ENCODE measurements at places on chromosomes 1 and 21. TPM values are rescaled to one million over a fixed set of nuclear protein-coding genes. Genes with fewer than 3 reads are reported as not detected.

The TRIM46 gene
- total RNA-seq: 0.72 TPM

The PIGR gene
- total RNA-seq: 4.2 TPM

The FRRS1 gene
- total RNA-seq: 11.9 TPM

The LRRIQ3 gene
- 0.41 TPM for total RNA-seq

The IQGAP3 gene
- total RNA-seq: 10.3 TPM

The E2F2 gene
- total RNA-seq: 6.2 TPM

The CNR2 gene
- not detected for total RNA-seq

The RIPK4 gene
- 15.6 TPM for total RNA-seq

The RNU1-1 gene
- under 0.01 TPM for total RNA-seq

The ADGRB2 gene
- 7.9 TPM for total RNA-seq

The KLF17 gene
- total RNA-seq: 0.41 TPM

The C4BPB gene
- not detected for total RNA-seq

The PHGDH gene
- total RNA-seq: 58.2 TPM

The KISS1 gene
- total RNA-seq: not detected

The CYP4A11 gene
- not detected for total RNA-seq

The RHD gene
- 0.92 TPM for total RNA-seq

The CELF3 gene
- total RNA-seq: not detected

The CD1D gene
- total RNA-seq: 1.8 TPM
